SK-N-DZ (cell line): ENCODE measurements at places on chromosomes 6 and 20.
A peak's percentile ranks its signal among the peaks of the same experiment; 100 is the strongest.

DNA sequence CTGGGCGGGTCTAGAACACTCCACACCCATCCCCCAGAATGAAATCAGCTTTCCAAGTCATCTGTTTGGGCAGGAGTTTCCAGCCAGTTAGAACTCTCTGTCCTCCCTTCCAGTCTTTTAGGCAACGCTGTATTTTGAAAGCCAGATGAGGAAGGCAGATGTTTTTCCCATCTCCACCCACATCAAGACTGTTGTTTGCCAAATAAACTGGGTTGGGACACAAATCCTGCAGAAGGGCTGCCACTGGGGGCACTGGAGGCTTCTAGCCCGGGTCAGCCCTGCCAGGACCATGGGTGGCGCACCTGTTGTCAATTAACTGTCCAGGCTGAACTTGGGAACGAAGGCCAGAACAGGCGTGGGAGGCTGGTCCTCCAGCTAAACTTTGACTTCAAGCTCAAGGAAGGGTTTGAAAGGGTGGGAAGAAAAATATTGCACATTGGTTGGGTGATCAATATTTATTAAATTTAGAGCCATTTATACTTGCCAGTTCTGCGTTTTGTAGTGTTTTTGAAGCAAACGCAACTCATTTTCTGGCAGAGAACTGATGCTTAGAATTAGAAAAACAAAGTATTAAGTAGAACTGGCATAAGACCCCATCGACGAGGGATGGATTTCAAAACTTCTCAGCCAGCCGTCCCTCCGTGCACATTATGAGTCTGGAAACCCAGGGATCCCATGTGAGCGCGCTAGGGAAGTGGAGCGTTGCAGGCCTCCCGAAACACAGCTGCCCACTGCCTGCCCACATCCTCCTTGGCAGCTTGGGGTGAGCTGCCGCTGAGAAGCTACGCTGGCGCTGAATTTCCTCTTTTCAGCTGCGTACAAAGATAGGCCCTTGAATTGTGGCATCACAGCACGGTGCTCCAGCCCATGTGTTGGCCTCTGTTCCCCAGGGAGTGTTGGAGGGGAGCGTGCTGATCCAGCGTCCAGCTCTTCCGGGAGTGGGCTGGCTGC lies 297.4 kb downstream of the QKI start:
- DNase-seq, result peak; percentile 70

GRCh38 chr6:55405474-55406235 lies 78.4 kb downstream of the GFRAL start:
- no peak for DNase-seq

DNA sequence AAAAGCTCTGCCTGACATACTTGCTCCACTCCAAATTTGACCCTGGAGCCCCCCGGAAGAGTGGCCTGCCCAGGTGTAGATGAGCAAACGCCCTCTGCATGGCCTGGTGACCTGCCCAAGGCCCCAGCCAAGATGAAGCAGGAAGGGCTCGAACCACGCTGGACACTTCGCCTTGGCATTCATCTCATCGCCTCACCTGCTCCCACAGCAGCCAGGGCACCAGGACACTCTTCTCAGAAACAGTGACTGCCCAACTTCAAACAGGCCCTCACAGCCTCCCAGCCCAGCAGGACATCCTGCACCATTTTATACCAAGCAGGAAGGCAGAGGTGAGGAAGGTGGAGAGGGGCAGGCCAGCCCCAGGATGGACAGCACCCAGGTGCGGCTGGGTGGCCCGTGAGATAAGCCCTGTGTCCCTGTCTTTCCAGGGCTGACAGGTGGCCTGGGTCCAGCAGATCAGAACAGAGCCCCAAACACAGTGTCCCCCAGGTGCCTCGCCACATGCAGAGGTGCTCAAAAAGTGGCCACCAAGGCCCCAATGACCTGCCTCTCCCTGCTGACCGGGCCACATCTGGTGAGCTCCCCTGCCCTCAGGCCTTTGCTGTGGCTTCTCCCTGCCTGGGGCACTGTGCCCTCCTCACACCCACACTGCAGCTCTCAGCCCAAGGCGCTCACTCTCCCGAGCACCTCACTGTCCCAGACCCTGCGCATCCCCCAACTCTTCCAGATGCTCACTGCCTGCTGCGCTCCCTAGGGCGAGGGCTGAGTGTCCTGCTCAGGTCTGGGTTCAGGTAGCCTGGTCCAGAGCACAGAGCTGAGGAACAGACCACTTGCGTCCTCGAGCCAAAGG lies 7.2 kb downstream of the ACSS1 start:
- no peak for DNase-seq

DNA sequence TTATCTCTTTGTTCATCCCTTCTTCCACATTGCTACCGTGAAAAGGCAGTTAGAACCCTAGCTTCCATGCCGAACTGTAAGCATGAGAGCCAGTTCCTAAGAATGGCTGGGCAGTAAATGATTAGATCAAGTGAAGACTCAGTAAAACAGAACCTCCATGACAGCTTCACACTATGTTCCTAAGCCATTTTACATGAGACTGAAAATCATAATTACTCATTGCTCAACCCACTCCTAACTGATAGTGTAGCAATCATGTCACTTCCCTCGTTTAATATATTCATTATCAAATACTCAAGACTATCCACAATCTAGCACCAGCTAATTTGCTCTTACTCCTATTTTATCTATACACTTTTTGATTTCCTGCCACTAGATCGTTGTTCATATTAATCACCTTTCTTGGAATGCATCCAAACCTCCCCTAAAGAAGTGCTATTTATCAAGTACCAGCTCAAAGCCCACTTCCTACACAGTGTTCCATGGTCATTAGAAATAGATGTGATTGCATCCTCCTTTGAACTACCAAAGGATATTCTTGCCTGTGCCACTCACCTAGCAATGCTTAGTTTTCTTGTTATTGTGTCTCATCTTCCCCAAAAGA lies 6.0 kb downstream of the TMEM30A start:
- no peak for DNase-seq

DNA sequence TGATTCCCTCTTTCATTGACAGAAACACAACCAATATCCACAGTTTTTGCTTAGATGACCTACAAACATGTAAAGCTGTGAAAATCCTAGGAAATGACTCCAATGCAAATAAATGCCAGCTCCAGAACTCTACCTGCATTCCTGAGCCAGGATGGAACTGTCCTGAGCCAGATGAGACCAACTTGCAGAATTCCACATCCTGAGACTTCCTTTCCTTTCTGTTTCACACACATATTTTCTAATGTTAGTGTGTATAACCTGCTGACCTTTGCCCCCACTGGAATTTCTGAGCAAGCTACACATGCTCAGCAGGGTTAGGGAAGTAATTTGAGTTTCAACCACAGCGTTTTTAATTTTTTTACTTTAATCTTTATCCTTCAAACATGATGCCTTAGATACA lies 69.6 kb upstream of the ADGRF1 start:
- DNase-seq, result no peak

DNA sequence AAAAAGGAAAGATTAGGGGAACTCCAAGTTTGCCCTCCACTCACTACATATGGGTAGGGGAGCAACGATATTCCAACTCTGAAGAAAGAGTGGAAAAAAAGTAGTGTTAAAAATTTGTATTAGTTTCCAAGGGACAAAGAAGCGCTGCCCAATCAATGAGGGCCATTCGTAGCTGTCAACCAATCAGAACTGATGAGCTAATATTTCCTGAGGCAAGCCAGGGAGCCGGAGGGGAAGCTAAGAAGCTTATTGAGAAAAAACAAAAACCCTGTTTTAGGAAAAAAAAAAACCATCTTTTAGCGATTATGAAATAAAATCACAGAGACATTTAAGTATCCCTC lies 59.5 kb downstream of the TRIM38 start:
- DNase-seq, result peak; percentile 81

DNA sequence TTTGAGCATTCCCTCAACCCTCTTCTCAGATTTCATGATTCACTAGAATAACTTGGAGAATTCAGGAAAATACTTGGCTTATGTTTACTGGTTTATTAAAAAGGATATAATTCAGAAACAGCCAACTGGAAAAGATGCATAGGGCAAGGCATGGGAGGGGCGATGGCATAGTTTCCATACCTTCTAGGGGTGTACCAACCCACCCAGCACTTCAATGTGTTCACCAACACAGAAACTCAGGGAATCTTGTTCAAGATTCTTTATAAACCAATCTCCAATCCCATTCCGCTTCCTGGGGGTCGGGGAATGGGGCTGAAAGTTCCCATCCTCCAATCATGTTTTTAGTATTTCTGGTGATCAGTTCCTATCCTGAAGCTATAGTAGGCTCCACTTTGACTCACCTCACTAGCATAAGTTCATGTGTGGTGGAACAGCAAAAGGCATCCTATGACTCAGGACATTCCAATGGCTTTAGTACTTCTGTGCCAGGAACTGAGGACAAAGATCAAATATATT lies 164.4 kb downstream of the SIM1 start:
- no peak for DNase-seq

- DNase-seq, result no peak
Observed at GRCh38 chr6:108598305-108598863, 37.7 kb downstream of the FOXO3 start.
